ENCODE measurements at places on chromosomes 6 and 20. TPM values are rescaled to one million over a fixed set of nuclear protein-coding genes. Genes with fewer than 3 reads are reported as not detected.

Gene ANGPT4
- not detected for total RNA-seq

Gene PRDM1
- total RNA-seq: 3.2 TPM

Gene CDH4
- 3.6 TPM for total RNA-seq

Gene BMP6
- 85.9 TPM for total RNA-seq

Gene SSTR4
- total RNA-seq: not detected

Gene AK9
- 1.5 TPM for total RNA-seq

Gene FAM184A
- 0.54 TPM for total RNA-seq

Gene ZBTB22
- total RNA-seq: 8.9 TPM

Gene ROMO1
- total RNA-seq: 781 TPM

Gene SLC35D3
- total RNA-seq: not detected

Gene MRS2
- total RNA-seq: 16.2 TPM

Gene SNAI1
- 11.3 TPM for total RNA-seq

Gene MICB
- 19.6 TPM for total RNA-seq

Gene ARG1
- total RNA-seq: not detected

Gene LTA
- not detected for total RNA-seq

Gene TSPO2
- not detected for total RNA-seq

Gene TBPL1
- 29.3 TPM for total RNA-seq

Gene IRF4
- total RNA-seq: not detected

Gene PNLDC1
- total RNA-seq: 0.27 TPM

Gene SLA2
- not detected for total RNA-seq

Gene FAM209B
- total RNA-seq: not detected

Gene IPCEF1
- total RNA-seq: 0.34 TPM

Gene HDGFL1
- not detected for total RNA-seq

Gene BANF2
- total RNA-seq: not detected

Gene SS18L1
- 3.3 TPM for total RNA-seq

Gene KIAA1755
- total RNA-seq: not detected

Gene GABRR2
- total RNA-seq: not detected

Gene RIPPLY2
- not detected for total RNA-seq

Gene PRKN
- total RNA-seq: 0.13 TPM

Gene NRSN1
- total RNA-seq: not detected

Gene SALL4
- under 0.01 TPM for total RNA-seq

Gene CCDC170
- total RNA-seq: not detected

Gene SCGN
- total RNA-seq: not detected

Gene COL12A1
- 51.1 TPM for total RNA-seq

Gene PPIL6
- total RNA-seq: not detected

Gene TINAG
- not detected for total RNA-seq

Gene KIF3B
- total RNA-seq: 15.7 TPM

Gene DCDC2
- total RNA-seq: not detected

Gene RAB44
- total RNA-seq: 0.07 TPM
